Suprapubic skin (tissue), 4 donors: ENCODE measurements at places on chromosomes 2 and 18. TPM values are rescaled to one million over a fixed set of nuclear protein-coding genes. Genes with fewer than 3 reads are reported as not detected.

- no peak overlapping the region for H3K27ac ChIP-seq
- no peaks in the 10 kb centered on the region for H3K27me3 ChIP-seq
- peak overlapping the region; percentile 74 for H3K4me3 ChIP-seq
- DNase-seq: peak; percentile 72
Measured at GRCh38 chr2:54724560-54725342, 1.3 kb downstream of the EML6 start.

DNA sequence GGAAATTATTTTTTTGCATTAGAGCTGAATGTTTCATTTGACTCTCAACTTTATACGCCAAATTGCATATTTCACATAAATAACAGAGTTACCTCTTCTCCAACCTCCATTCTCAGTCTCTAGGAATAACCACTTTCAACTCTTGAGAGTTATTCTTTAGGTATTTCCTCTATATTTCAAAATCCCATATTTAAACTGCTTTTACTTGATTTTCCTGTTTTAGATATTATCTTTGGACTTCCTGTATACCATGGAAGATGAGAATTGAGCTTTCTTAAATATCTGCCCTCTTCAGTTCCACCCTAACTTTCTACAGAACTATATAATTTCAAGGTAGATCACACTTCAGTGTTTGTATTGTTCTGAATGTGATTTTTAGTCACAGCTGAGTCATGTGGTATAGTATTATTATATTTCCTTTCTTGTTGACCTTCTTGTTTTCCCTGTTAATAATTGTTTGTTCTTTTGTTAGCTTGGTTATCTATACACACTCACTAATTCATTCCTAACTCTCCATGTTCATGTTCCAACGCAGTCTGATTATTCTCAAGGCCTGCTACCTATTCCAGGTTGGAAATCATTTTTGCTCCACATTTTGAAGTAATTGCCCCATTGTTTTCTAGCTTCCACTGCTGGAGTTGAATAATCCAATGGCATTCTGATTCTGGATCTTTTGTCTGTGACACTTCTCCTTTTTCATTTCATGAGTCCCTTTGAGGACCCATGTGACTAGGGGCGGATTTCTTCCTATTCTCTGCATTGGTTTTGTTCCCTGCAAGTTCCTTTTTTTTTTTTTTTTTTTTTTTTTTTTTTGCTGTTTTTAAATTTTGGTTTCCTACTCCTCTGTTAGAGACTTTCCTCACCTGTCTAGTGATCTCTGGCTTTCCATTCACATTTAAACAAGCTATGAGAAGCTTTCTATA is 156.8 kb upstream of the RBMS1 start:
- H3K4me1 ChIP-seq: peaks cover 48% of the 10 kb centered on the region
- H3K36me3 ChIP-seq: no peaks in the 10 kb centered on the region
- no peaks in the 10 kb centered on the region for H3K27me3 ChIP-seq
- no peak for DNase-seq
- H3K4me3 ChIP-seq: no peak overlapping the region
- H3K27ac ChIP-seq: no peak overlapping the region

GRCh38 chr2:181760521-181760920 is 80.2 kb upstream of the NEUROD1 start:
- H3K4me1 ChIP-seq: peaks cover 4% of the 10 kb centered on the region
- H3K36me3 ChIP-seq: no peaks in the 10 kb centered on the region
- no peak for DNase-seq
- H3K27me3 ChIP-seq: no peaks in the 10 kb centered on the region

DNA sequence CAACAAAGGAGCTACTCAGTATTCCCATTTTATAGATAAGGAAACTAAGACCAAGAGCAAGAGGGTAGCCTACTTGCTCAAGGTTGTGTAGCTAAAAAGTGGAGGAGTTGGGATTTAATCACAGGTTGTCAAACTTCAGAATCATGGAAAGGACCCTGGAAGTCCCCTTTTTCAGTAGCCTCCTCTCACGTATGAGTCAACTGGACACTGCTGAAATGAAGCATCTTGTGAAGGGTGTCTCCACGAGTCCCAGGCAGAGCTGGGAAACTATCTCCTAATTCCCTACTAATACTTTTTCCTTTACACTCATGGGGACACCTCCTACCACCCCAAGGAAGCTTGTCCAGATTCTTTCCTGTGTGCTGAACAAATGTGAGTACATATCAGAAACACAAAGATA is 155.8 kb downstream of the RHBDD1 start:
- H3K4me3 ChIP-seq: no peak overlapping the region
- H3K27ac ChIP-seq: no peak overlapping the region
- H3K36me3 ChIP-seq: peaks cover 10% of the 10 kb centered on the region
- peaks cover 6% of the 10 kb centered on the region for H3K4me1 ChIP-seq
- no peaks in the 10 kb centered on the region for H3K27me3 ChIP-seq

GRCh38 chr2:227368574-227368973 is 10.5 kb downstream of the TM4SF20 start:
- H3K4me3 ChIP-seq: no peak overlapping the region
- DNase-seq: no peak
- H3K27ac ChIP-seq: no peak overlapping the region
- no peaks in the 10 kb centered on the region for H3K36me3 ChIP-seq
- peaks cover 13% of the 10 kb centered on the region for H3K4me1 ChIP-seq

- H3K4me3 ChIP-seq: no peak overlapping the region
- H3K27me3 ChIP-seq: no peaks in the 10 kb centered on the region
- no peak overlapping the region for H3K27ac ChIP-seq
- DNase-seq: no peak
- H3K36me3 ChIP-seq: no peaks in the 10 kb centered on the region
- peaks cover 38% of the 10 kb centered on the region for H3K4me1 ChIP-seq
Measured at GRCh38 chr2:29017716-29018435, 36.8 kb downstream of the TOGARAM2 start.

DNA sequence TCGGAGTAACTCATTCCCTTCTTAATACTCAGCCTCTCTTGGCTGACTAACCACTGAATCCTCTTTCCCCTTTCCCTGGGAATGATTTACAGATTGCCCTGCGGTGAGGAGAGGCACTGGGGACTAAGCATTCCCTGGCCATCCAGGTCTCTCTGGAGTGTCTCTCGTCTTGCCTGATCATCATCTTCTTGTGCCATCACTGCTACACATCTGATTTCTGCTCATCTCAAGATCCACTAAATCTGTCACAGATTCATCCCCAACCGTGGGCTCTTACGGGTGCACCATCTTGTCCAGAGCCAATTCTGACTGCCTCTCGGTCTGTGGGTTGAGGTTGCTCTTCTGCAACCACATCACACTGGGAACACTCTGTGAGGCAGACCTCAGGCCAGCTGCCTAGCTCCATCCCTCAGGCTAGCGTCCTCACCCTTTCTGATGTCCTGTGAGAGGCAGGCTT is 12.0 kb downstream of the SFTPB start:
- H3K27me3 ChIP-seq: no peaks in the 10 kb centered on the region
- no peaks in the 10 kb centered on the region for H3K4me1 ChIP-seq
- peaks cover 47% of the 10 kb centered on the region for H3K36me3 ChIP-seq
- no peak for DNase-seq
- no peak overlapping the region for H3K4me3 ChIP-seq

DNA sequence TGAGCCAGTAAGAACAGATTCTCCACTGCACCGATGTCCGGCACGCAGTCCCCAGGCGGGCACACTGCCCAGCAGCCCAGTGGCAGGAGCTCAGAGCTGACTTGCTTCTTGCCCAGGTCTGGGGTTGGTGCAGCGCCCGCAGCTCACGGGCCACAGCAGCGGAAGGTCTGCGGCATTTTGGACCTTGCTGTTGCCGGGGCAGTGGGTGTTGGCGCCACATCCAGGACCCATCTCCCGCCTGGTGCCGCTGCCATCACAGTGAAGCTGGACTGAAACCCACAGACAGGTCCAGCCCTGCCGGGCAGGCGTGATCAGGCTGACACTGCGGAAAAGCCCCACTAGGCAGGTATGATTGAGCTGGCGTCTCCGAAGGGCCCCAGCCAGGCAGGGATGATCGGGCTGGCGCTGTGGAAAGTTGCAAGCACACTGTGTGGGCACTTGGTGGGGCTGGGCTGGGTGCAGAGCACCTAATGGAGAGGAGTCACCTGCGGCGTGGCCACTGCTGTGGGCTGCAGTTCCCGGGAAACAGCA is 75.5 kb downstream of the SLC66A2 start:
- no peak overlapping the region for H3K4me3 ChIP-seq
- H3K36me3 ChIP-seq: no peaks in the 10 kb centered on the region
- peaks cover 46% of the 10 kb centered on the region for H3K27me3 ChIP-seq
- H3K27ac ChIP-seq: no peak overlapping the region
- peaks cover 9% of the 10 kb centered on the region for H3K4me1 ChIP-seq
- DNase-seq: peak; percentile 41

Gene SEC11C
- 48.0 TPM for total RNA-seq

Gene MITD1
- 59.5 TPM for total RNA-seq
